ENCODE measurements at places on chromosomes 2 and 18. TPM values are rescaled to one million over a fixed set of nuclear protein-coding genes. Genes with fewer than 3 reads are reported as not detected.
A peak's percentile ranks its signal among the peaks of the same experiment; 100 is the strongest.

Gene PREB
- 65.1 TPM for polyA plus RNA-seq

GRCh38 chr2:179020156-179020750 is 29.7 kb downstream of the CCDC141 start:
- DNase-seq, result peak; percentile 26
- no peaks in the 10 kb centered on the region for H3K36me3 ChIP-seq

Gene NBEAL1
- 5.4 TPM for polyA plus RNA-seq

DNA sequence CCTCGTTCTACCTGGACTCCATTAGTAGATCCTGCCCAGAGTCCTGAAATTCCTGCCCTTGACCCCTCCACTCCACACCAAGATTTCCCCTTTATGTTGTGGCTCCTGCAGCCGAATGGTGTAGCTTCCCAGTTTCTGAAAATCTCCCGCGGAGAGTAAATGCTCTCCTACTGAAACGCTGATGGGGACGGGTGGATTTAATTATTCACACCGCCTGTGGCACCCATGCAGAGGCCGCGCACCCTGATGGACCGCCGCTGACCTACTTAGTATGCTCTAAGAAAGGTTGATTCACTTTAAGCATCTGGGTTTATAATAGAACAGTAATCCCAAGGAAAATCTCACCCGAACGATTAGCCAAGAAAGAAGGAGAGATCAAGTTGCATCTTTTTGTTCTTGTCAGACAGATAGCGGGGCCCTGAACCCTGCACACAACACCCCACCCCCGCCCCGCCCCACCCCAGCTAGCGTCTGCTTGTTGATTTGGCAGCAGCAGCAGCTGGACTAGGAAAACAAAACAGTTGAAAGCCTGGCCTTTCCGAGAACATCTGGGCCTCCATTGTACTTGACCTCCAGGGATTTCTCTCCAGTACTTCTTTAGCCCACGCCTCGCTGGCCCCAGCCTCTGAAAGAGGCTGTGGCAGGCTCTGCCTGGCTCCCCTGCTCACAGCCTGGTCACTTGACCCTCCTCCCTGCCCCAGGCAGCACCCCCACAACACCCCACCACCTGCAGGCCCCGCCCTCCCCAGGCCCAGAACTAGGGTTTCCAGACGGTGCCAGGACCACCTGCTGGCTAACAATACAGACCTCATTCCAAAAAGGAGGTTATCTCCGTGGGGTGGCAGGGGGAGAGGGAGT is 53.6 kb downstream of the DPYSL5 start:
- H3K4me1 ChIP-seq, result no peaks in the 10 kb centered on the region
- DNase-seq, result no peak
- peaks cover 11% of the 10 kb centered on the region for H3K27me3 ChIP-seq
- H3K36me3 ChIP-seq, result no peaks in the 10 kb centered on the region
- H3K27ac ChIP-seq, result no peak overlapping the region
- H3K4me3 ChIP-seq, result no peak overlapping the region
